DND-41 (cell line): ENCODE measurements at places on chromosomes 4 and X.

DNA sequence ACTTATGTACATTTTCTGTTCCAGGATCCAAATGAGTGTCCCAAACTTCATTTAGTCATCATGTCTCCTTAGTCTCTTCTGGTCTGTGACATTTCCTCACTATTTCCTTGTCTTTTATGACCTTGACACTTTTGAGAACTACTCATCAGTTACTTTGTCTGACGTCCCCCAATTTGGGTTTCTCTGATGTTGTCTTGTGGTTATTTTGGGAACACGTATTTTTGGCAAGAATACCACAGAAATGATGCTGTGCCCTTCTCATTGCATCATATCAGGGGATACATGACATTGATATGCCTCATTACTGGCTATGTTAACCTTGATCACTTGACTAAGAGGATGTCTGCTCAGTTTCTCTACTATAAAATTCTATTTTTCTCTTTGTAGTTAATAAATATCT is 308.8 kb downstream of the ZNF674 start:
- H3K27ac ChIP-seq, result no peak overlapping the region
- no peaks in the 10 kb centered on the region for H3K36me3 ChIP-seq
- H3K4me3 ChIP-seq, result no peak overlapping the region
- no peak for DNase-seq
- H3K27me3 ChIP-seq, result no peaks in the 10 kb centered on the region

DNA sequence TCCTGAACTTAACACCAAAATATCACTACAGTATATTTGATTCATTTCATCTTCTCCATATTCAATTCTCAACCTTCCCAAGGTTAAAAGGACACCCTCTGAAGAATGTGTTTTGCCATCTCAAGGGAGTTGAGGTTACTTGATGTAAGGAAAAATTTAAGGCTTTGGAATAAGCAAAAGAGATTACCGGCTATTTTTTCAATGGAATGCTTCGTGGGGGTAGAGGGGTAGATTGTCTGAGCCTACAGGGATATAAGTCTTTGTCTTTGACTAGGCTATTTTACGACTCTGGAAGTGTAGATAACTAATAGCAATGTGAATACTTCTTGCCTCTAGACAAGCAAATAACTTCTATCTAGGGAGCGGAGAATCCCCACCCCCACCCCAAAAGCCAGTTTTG is 78.2 kb downstream of the BCOR start:
- H3K36me3 ChIP-seq, result no peaks in the 10 kb centered on the region
- H3K27ac ChIP-seq, result no peak overlapping the region
- no peaks in the 10 kb centered on the region for H3K4me1 ChIP-seq

GRCh38 chr4:88674979-88675378 is 22.6 kb downstream of the NAP1L5 start:
- peaks cover 43% of the 10 kb centered on the region for H3K36me3 ChIP-seq
- DNase-seq, result no peak
- no peak overlapping the region for H3K4me3 ChIP-seq
- no peak overlapping the region for H3K27ac ChIP-seq
- H3K27me3 ChIP-seq, result no peaks in the 10 kb centered on the region

- H3K36me3 ChIP-seq, result no peaks in the 10 kb centered on the region
- H3K4me3 ChIP-seq, result no peak overlapping the region
- DNase-seq, result no peak
- H3K27me3 ChIP-seq, result no peaks in the 10 kb centered on the region
Measured at GRCh38 chr4:90857081-90857820, 730.1 kb downstream of the CCSER1 start.

DNA sequence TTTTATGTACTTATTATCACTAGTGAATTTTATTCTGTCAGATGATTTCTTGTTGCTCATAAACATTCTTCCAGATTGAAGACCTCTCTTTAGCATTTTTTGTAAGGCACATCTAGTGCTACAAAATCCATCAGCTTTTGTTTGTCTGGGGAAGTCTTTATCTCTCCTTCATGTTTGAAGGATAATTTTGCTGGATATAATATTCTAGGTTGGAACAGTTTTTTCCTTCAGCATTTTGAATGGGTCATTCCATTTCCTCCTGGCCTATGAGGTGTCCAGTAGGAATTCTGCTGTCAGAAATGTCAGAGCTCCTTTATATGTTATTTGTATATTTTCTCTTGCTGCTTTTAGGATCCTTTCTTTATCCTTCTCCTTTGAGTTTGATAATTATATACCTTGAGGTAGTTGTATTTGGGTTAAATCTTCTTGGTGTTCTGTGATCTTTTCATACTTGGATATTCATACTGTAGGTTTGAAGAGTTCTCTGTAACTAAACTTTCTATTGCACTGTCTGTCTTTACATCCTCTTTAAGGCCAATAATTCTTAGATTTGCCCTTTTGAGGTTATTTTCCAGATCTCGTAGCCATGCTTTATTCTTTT is 58.3 kb downstream of the PTPN13 start:
- no peaks in the 10 kb centered on the region for H3K36me3 ChIP-seq
- no peaks in the 10 kb centered on the region for H3K4me1 ChIP-seq
- H3K27me3 ChIP-seq, result no peaks in the 10 kb centered on the region
- H3K27ac ChIP-seq, result no peak overlapping the region
- no peak for DNase-seq
- no peak overlapping the region for H3K4me3 ChIP-seq

- H3K27ac ChIP-seq, result no peak overlapping the region
- no peak overlapping the region for H3K4me3 ChIP-seq
- H3K4me1 ChIP-seq, result no peaks in the 10 kb centered on the region
- no peaks in the 10 kb centered on the region for H3K27me3 ChIP-seq
- H3K36me3 ChIP-seq, result no peaks in the 10 kb centered on the region
Measured at GRCh38 chr4:43242606-43243005, 350.1 kb downstream of the GRXCR1 start.

DNA sequence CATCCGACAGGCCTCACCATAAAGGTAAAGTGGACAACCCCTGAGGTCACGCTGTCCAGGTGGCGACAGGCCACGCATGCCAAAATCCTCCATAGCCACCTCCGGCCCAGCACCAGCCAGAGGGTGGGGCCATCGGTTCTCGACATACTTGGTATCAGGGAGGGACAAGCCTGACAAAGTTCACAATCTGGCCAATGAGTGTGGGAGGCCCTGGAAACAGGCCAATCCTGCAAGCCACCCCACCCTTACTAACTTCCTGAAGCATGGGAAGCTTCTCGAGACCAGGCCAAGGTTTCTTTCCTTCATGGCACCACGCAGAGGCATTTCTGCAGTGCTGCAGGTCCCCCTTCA is 73.8 kb downstream of the MTMR1 start:
- H3K27me3 ChIP-seq, result no peaks in the 10 kb centered on the region
- no peak overlapping the region for H3K4me3 ChIP-seq
- peaks cover 21% of the 10 kb centered on the region; the same call in 1 of the 2 replicates for H3K36me3 ChIP-seq

DNA sequence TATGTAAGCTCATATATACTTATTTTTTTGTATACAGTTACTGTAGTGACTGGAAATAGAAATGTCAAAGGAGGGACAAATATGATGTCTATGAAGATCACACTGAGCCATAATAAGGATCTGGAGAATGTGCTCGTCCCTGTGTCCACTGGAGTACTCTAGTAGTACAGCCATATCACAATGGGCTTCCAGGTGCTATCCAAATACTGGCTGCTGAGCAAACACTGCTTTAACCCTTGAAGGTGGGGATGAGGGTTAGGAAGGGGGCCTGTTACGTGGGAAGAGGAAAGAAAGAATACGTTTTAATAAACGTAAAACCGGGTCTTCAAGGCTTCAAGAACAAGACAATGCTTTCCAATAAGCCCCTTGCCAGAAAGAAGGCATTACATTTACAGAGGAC is 29.8 kb upstream of the TMEM150C start:
- H3K27me3 ChIP-seq, result peaks cover 11% of the 10 kb centered on the region
- no peak overlapping the region for H3K27ac ChIP-seq
- DNase-seq, result no peak

DNA sequence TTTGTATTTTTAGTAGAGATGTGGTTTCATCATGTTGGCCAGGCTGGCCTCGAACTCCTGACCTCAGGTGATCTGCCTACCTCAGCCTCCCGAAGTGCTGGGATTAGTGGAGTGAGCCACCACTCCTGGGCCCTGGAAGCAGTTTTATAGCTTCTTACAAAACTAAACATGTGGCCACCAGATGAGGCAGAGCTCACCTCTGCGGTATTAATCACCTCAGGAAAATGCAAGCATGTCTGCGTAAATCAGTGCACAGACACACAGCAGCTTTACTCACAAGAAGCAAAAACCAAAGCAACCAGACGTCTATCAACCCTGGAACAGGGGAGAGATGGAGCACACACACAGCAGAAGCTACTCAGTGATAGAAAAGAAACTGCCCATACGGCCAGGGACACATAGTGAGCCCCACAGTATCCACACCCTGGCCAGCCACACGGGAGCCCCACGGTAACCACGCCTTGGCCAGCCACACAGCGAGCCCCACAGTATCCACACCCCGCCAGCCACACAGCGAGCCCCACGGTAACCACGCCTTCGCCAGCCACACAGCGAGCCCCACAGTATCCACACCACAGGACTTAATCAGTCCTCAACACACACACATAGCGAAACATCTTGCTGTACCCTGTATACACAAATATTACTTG is 30.2 kb downstream of the PPP2R3B start:
- H3K27ac ChIP-seq, result peak overlapping the region; percentile 93
- H3K36me3 ChIP-seq, result peaks cover 74% of the 10 kb centered on the region
- H3K4me1 ChIP-seq, result peaks cover 32% of the 10 kb centered on the region

GRCh38 chr4:138716559-138717335 is 298.8 kb upstream of the NOCT start:
- peaks cover 9% of the 10 kb centered on the region for H3K27me3 ChIP-seq
- DNase-seq, result no peak
- H3K4me3 ChIP-seq, result no peak overlapping the region
- no peaks in the 10 kb centered on the region for H3K4me1 ChIP-seq
- no peaks in the 10 kb centered on the region for H3K36me3 ChIP-seq

GRCh38 chr4:168847771-168848502 is 162.1 kb downstream of the CBR4 start:
- peak; percentile 31 for DNase-seq
- H3K4me1 ChIP-seq, result peaks cover 35% of the 10 kb centered on the region
- no peaks in the 10 kb centered on the region for H3K36me3 ChIP-seq
- H3K27ac ChIP-seq, result peak overlapping the region; percentile 58
- H3K27me3 ChIP-seq, result no peaks in the 10 kb centered on the region

- H3K27ac ChIP-seq, result no peak overlapping the region
- no peak for DNase-seq
- no peaks in the 10 kb centered on the region for H3K4me1 ChIP-seq
- H3K4me3 ChIP-seq, result no peak overlapping the region
- peaks cover 4% of the 10 kb centered on the region for H3K27me3 ChIP-seq
- H3K36me3 ChIP-seq, result no peaks in the 10 kb centered on the region
Measured at GRCh38 chr4:118417325-118417724, 64.5 kb upstream of the PRSS12 start.

DNA sequence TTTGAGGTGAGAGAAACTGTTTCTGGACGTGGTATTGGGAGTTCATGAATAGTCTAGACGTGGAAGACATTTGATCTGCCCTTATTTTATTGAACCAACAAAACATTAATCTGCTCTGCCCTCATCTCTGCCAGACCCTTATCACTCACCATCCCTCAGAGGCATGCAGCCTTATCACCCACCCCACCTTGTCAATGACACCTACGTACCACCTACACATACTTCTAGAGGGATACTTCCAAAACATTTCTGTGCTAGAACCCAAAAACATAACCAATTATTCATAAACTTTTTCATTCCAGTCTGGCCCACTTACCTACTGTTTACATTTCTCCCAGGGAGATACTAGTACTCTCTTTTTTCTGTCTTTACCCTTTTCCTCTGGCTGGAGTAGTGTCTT is 105.2 kb downstream of the RS1 start:
- H3K4me3 ChIP-seq, result no peak overlapping the region
- H3K27ac ChIP-seq, result no peak overlapping the region
- DNase-seq, result no peak
- no peaks in the 10 kb centered on the region for H3K36me3 ChIP-seq
- H3K27me3 ChIP-seq, result no peaks in the 10 kb centered on the region
- no peaks in the 10 kb centered on the region for H3K4me1 ChIP-seq

GRCh38 chr4:142041788-142042187 is 405.4 kb downstream of the IL15 start:
- H3K27ac ChIP-seq, result no peak overlapping the region
- H3K27me3 ChIP-seq, result no peaks in the 10 kb centered on the region
- H3K36me3 ChIP-seq, result peaks cover 3% of the 10 kb centered on the region; the same call in 1 of the 2 replicates
- peaks cover 11% of the 10 kb centered on the region; the same call in 1 of the 2 replicates for H3K4me1 ChIP-seq

DNA sequence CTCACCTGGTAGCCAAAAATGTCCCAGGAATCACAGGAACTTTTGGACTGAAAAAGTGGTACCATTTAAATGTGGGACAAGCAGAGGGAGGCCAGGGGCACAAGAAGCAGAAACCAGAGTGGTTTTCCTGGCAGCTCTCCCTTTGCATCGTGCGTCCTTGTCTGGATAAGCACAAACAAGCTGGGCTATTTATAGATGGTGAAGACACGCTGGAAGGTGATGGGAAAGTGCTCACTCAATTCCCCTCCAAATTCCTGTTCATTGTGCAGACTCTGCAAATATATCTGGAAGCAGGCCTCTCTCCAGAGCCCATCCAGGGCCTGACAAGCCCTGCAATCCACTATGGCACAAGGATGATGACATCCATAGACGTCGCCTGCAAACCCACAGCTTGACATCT is 63.6 kb upstream of the MAP3K15 start:
- H3K4me3 ChIP-seq, result no peak overlapping the region
- H3K4me1 ChIP-seq, result no peaks in the 10 kb centered on the region
- H3K27ac ChIP-seq, result no peak overlapping the region
- DNase-seq, result no peak
- H3K27me3 ChIP-seq, result no peaks in the 10 kb centered on the region
- peaks cover 28% of the 10 kb centered on the region for H3K36me3 ChIP-seq

DNA sequence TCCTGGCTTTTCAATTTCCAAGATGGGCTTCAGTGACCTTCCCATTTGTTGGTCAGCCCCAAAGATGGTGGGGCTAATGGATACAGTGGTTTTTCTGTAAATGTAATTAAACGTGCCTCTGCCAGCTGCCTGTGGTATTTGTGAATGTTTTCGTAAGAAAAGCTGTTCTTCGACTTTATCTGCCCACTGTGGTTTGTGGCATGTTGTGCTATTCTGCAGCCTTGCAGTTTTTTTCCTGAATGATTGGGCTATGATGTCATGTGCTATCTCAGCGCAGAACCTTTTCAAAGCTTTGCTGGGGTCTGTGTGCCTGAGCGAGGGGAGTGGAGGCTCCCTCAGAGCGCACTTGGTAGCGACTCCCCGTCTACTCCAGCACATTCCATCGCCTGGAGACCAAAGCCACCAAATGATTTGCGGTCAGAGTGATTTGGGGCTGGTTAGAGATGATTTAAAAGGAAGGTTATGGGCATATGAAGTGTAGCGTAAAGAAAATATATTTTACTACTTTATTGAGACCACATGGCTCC is 137.5 kb downstream of the PALLD start:
- no peak overlapping the region for H3K4me3 ChIP-seq
- H3K27ac ChIP-seq, result no peak overlapping the region
- no peaks in the 10 kb centered on the region for H3K27me3 ChIP-seq
- no peak for DNase-seq

- H3K4me3 ChIP-seq, result no peak overlapping the region
- no peak overlapping the region for H3K27ac ChIP-seq
- no peaks in the 10 kb centered on the region for H3K27me3 ChIP-seq
- DNase-seq, result no peak
- H3K36me3 ChIP-seq, result no peaks in the 10 kb centered on the region
Measured at GRCh38 chr4:159370286-159370685, 267.4 kb downstream of the RAPGEF2 start.
